ENCODE measurements at places on chromosomes 2 and 18.

DNA sequence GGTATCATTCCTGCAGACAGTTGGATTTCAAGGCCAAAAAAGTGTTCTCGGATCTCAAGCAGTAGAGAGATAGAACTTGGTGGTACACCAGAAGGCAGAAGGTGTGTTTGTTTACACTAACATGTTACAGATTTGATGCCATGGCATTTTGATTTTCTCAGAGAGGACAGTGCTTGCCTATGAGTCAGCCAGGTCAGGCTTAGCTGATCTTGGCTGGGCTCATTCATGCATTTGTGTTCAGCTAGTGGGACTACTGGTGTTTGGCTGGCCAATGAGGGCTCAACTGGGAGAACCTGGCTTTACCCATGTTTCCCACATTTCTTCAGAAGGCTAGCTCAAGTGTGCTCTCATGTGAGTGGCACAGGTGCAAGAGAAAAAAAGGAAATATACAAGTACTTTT is 162.0 kb downstream of the C1D start:
- peak; percentile 36 for DNase-seq

- DNase-seq = no peak
Measured at GRCh38 chr2:35688309-35688708, 667.3 kb upstream of the CRIM1 start.

GRCh38 chr18:902229-902628 is 2.4 kb upstream of the ADCYAP1 start:
- peak; percentile 9 for DNase-seq

GRCh38 chr2:136025057-136025973 is 39.9 kb upstream of the DARS1 start:
- DNase-seq = no peak

DNA sequence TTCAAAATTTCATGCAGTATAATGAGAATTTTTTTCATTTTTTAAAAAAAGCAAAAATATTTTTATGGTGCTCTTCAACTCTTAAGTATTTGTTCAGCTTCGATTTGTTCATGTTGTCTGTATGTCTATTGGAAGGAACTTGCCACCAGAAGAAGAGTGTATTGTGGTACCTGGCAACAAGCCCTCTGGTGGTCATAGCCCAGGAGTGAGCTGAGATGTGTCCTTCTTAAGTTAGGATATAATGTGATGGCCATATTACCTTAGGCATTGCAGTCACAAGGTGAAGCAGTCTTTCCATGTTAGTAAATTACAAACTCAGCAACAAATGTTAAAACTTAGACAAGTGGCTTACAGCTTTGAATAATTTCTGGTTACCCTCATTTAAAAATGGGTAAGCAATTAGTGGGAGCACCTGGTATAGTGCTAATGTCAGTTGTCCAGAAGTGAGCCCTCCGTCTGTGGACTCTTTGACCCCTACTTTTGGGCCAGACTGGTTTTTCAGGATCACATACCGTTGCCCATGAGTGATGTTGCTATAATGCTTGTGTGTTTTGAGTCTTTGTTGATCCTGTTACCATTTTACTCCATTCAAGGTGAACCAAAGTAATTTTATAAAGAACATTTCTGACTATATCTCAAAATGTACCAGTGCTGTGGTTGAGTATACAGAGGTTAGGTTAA is 57.4 kb downstream of the MYO1B start:
- no peak for DNase-seq

- DNase-seq = no peak
Measured at GRCh38 chr2:151682459-151683003, 51.7 kb downstream of the NEB start.

DNA sequence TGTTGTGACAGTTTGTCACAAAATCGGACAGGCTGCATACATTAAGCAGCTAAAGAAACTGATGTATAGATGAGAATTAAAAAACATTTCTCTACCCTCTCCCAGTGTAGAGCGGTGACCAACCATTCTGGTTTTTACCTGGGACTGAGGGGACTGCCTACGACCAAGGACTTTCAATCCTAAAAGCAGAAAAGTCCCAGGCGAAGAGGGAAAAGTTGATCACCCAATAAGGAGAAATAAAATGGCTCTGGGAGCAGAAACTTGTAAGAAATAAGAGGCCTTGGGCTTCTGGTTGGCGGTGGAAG is 30.9 kb upstream of the YPEL5 start:
- DNase-seq = no peak

DNA sequence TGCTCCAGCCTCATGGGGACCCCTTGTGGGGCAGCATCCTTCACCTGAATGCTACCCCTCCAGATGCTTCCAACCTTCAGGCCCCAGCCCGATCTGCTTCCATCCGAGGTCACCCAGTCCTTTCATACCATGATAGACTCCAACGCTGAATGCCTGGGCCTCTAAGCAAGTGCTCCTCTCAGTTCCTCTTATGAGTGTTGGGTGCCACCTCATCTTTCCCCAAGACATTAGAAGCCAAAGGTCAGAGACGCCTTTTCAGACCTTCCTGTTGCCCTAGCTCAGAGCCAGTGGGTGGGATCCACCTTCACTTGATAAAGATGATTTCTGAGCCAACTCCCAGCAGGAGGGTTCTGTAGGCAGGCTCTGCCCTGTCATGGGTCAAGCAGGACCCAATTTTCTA is 174.5 kb upstream of the MGAT5 start:
- DNase-seq = no peak

- no peak for DNase-seq
Measured at GRCh38 chr2:49162151-49162550, 7.8 kb upstream of the FSHR start.

- no peak for DNase-seq
Measured at GRCh38 chr2:74817304-74817675, 16.6 kb upstream of the HK2 start.

- no peak for DNase-seq
Measured at GRCh38 chr2:28080911-28081310, 190.4 kb downstream of the BABAM2 start.

GRCh38 chr18:23908827-23909226 is 105.7 kb upstream of the TTC39C start:
- no peak for DNase-seq

- DNase-seq = peak; percentile 84
Measured at GRCh38 chr2:72144632-72145288, 2.9 kb downstream of the CYP26B1 start.

- peak; percentile 8 for DNase-seq
Measured at GRCh38 chr2:203225423-203226039, 13.3 kb upstream of the CYP20A1 start.
